ENCODE measurements at places on chromosomes 6 and 20.

DNA sequence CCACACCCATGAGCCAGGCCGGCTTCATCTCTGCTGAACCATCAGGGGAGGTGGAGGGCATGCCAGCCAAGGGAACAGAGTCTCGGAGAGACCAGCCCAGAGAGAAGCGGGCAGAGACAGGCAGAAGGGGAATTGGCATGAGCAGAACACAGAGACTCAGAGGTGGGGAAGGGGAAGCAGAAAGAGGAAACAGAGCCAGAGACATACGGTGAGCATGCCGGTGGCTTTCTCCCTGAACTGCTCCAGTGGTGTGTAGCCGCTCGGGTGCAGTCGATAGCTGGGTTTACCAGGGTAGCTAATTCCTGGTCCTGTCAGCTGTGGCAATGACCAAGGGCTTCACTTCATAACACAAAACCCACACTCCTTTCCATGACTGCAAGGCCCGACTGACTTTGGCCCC lies 83.6 kb upstream of the CCDC167 start:
- no peak for DNase-seq

DNA sequence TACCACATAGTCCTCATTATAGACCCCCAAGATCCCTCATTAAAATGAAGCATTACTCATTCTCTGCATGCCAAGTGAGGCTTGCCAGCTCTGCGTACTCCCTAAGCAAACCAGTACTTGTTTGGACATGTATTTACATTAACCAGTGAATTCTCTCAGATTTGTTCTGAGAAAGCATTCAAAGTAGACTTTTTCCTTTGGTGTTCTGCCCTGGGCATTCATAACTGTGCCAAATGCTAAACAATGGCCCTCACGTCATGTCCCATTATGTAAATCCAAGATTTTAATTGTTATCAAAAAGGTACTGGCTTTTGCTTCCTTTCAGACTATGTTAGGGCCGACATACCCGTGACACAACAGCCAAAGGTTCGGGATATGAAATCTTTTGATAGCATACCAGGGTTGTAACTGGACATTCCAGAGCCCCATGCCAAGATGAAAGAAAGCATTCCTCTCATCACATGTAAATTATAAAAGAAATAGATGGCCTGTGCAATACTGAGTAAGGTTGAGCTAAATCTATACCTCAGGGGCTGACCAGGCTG lies 164.2 kb downstream of the ADAT2 start:
- DNase-seq: peak; percentile 29

DNA sequence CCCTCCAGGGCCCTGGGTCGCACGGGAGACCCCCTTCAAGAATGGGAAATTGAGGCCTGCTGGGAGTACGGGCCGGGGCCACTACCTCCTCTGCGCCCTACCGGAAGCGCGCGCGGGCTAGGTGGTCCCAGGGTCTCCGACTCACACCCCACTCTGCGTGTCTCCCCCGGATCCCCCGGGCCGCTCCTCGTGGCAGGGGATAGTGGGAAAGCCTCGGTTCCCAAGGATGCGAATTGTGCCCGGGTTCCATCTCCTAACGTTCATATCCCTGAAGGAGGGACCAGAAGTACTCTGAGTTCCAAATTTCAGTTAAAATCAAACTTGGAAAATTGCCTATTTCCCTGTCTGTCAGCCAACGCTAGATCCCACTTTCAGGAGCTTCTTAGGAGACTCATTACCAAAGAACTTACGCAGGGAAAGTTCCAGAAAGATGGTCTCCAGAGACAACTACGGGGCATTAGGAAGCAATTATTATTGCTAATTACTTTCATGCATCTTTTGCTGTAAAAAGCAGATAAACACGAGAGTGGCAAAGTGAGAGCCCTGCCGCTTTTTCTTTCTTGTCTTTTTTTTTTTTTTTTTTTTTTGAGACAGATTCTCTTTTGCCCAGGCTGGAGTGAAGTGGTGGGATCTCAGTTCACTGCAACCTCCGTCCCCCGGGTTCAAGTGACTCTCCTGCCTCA lies 858 bp downstream of the FAM83D start:
- no peak for DNase-seq

DNA sequence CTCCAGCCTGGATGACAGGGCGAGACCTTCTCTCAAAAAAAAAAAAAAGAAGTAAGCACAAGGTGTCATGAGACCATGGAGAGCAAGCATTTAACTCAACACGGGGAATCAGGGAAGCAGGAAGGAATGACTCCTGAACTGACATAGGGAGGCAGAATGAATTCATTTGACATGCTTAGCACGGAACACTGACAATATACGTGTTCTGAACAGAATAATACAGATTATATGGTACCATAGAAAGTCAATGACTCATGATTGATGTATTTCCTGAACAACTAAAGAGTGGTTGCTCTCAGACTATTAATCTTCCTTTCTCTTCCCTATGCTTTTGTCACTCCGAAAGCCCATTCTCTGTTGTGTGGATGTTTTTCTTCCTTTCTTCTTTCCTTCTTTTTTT lies 20.7 kb upstream of the ASIP start:
- peak; percentile 57 for DNase-seq

GRCh38 chr20:39909447-39909846 lies 779.6 kb downstream of the MAFB start:
- DNase-seq: no peak
